ENCODE measurements at places on chromosomes 16 and 17.

DNA sequence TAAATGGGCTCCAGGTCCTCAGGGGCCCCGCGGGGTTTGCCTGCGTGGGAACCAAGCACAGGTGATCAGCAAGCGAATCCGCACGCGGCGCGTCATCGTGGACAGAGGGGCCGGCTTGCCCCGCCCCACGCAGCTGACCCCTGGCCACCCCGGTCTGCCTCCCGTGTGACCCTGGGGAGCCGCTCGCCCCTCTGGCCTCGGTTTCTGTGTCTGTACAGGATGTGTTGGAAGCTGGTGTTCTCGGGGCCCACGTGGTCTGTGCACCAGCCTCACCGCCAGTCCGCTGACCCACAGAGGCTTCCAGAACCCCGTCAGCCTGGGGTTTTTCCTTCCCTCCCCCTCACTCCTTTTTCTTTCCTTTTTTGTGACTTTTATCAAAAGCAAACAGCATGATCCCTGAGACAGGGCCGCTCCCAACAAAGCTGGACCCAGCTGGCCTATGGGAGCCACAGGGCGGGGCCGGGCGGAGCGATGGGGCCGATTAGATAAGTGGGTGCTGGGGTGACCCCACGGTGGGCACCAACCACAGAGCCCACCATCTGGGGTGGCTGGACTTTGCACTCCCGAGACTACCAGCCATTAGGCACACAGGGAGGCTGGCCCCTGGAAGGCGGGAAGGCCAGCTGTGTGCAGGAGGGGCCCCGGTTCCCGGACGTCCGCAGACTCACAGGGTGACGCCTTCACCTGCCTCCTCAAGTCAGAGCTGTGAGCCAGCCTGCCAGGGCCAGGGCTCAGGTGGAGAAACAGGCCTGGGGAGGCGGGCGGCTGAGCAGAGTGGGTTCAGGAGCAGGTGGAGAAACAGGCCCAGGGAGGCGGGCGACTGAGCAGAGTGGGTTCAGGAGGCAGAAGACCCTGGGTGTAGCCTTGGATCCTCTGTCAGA lies 56.0 kb downstream of the ZFPM1 start:
- no peak for DNase-seq

DNA sequence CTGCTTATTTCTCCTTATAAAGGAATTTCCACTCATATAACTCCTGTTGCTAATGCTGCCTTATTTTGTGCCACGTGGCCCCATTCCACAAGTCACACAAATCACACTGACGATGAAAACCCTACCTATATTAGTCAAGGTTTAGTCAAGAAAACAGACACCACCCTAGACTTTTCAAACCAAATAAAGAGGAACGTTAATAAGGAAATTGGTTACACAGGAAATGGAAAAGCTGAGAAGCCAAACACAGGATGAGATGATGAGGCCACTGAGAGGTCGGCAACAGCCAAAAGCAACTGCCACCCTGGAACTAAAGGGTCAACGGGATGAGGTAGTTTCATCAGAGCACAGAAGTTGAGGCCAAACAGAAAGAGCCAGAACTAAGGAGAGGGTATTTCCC lies 47.3 kb upstream of the ALOX12 start:
- DNase-seq: no peak

GRCh38 chr17:55448681-55449080 lies 27.0 kb upstream of the MMD start:
- no peak for DNase-seq

GRCh38 chr16:30041841-30042240 lies 10.8 kb upstream of the TLCD3B start:
- DNase-seq: no peak

DNA sequence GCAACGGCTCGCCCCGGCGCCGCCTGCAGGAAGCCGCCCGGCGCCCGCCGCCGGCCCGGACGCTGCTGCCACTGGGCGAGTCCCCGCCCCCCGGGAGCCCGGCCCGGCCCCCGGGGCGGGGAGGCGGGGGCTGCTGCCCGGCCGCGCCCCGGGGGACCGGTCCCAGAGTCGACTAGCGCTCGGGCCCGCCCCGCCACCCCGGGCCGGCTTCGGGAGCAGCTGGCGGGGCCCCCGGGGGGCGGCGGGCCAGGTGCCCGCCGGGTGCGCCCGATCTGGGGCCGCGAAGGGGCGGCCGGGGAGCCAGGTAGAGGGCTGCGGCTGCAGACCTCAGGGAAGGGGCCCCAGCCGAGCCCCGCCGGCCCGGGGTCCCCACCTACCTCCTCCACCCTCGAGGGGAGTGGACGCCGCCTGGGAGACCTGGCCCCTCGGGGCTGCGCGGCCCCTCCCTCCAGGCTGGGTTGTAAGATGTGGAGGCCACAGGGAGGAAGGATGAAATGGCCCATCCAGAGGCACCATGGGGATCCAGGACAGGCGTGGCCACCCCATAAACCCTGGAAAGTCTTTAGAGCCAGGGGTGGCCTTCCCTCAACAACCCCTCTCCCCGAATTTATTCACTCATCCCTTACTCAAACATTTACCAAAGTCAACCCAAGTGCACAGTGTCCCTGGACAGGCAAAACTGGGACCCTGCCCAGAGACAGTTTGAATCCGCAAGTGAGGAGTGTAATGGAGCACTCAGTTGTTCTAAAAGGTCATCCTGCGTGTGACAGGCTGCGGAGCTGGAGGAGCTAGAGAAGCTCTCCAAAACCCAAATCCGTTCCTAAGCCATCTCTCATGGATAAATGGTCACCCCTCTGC lies at the start of gene CDYL2:
Gene CDYL2, minus strand, starts transcription at position 73 of the 858 bp plus-strand sequence. CDS start 425 bp downstream, outside the sequence.
- DNase-seq: no peak

- DNase-seq: peak; percentile 48
Observed at GRCh38 chr16:30997725-30998711, 12.4 kb downstream of the STX1B start.

DNA sequence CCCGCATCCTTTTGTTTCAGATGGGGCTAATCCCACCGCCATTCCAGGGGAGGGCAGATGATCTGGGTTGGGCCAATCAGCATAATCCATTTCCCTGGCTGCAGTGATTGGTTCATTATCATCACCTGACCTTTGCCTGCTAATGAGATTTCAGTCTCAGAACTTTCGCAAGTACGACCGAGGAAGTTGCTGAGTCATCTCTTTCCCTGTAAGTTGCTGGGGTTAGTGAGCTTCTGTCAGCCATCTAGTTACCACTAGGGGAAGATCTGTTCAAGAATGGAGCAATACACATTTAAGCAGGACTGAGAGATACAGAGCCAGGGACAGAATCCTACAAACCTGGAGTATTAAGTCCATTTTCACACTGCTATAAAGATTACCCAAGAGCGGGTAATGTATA lies 65.3 kb upstream of the NUDT7 start:
- DNase-seq: no peak

GRCh38 chr16:89867918-89868317 lies 5.5 kb upstream of the TCF25 start:
- no peak for DNase-seq

DNA sequence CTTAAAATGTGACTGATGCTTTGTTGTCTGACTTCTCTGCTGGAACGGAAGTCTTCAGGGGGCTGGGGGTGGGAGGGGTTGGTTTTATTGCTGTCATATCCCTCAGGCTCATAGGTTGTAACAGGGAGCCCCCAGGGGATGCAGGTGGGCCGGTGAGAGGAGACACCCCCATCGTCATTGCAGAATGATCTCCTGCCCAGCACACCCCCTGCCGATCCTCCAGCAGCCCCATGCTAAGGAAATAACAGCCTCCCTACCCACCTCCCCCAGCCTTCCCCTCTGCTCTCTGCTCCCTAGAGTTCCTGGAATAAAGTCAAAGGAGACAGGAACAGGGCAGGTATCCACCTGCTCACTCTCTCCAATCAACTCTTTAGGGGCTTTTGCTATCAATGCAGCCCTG lies 270.1 kb upstream of the TNRC6C start:
- no peak for DNase-seq

GRCh38 chr16:24045641-24046040 lies 209.9 kb downstream of the PRKCB start:
- no peak for DNase-seq

GRCh38 chr16:25895380-25895779 lies 203.6 kb downstream of the HS3ST4 start:
- DNase-seq: no peak

DNA sequence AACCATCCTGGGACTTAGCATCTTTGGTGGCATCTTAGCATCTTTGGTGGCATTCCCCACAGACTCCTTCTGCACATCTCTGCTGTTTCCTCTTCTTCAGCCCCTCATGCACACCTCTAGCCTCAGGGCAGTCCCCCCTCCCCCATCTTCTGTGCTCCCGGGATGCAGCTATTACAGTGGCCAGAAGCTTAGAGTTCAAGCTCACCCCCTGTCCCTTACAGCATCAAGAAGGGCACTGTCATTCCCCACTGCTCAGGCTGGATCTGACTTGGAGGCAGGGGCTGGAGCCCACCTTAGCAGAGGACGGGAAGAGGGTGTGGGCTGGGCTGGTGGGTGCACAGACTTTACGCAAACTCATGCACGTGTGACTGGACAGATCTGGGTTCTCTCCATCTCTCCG lies 650 bp downstream of the EPN3 start:
- no peak for DNase-seq

DNA sequence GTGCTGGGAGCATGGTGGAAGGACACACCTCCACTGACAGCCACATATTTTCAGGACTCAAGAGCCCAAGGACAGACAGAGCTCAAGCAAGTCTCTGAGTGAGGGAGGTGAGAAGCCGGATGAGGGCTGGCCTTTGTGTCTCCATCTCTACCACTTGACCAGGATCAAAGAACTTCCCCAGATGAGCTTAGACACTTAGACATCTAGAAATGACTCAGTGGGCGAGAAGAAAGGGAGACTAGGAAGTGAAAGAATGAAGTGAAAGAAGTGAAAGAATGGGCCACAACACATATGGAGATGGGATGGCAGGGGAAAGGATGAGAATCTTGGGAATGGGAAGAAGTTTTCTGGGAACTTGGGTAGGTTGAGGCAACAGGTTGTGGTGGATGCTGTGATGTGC lies 274.9 kb upstream of the CCL2 start:
- no peak for DNase-seq

GRCh38 chr16:6611535-6611934 lies 721.1 kb upstream of the RBFOX1 start:
- DNase-seq: no peak

DNA sequence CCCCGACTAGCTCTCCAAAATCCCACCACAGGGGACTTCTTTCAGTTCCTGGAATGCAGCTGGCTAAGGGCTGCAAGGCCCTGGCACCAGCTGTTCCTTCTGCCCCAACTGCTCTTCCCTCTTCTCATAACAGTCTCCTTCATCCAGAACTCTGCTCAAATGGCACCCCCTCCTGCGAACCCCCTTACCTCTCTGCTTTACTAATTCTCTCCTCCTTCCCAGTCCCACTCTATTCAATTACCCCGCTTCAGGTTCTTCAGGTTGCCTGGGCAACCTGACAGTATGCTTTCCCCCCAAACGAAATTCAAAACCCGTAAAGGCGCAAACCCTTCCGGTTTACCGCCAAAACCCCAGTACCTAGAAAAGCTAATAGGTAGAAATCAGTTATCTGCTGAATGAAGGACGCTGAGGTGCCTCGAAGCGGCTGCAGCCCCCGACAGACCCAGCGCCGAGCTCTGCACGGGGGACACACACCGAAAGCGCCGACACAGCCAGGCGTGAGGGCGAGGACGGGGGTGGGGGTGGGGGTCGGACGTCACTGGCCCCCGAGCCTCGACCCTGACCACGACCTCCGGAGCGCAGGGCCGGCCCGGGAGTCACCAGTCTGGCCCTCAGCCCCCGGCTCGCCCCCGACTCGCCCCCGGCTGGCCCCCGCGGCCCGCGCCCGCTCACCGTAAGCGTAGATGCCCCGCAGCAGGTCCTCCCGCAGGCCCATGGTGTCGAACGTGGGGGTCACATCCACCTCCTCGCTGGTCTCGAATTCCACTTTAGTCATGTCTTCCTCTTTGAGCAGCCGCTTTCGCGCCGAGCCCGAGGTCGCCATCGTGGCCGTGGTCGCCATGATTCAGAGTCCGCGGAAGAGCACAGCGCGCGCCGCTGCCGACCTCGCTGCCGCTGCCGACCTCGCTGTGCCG lies 550 bp downstream of the EIF4A3 start:
- DNase-seq: no peak

GRCh38 chr16:67719778-67720144 lies 645 bp upstream of the GFOD2 start:
- peak; percentile 12 for DNase-seq

DNA sequence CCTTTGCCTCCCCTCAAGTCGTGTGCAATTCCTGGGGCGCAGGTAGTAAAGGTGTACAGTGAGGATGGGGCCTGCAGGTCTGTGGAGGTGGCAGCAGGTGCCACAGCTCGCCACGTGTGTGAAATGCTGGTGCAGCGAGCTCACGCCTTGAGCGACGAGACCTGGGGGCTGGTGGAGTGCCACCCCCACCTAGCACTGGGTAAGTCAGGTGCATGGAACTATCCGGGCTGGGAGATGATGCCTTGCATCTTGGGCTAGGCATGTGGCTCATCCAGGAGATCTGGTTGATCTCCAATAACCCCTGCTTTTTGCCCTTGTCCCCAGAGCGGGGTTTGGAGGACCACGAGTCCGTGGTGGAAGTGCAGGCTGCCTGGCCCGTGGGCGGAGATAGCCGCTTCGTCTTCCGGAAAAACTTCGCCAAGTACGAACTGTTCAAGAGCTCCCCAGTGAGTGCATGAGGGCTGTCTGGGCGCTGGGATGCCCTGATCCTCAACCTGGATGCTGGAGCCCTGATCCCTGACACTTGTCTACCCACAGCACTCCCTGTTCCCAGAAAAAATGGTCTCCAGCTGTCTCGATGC lies 5.2 kb downstream of the GRB7 start:
- DNase-seq: no peak

GRCh38 chr16:4800290-4801041 lies 2.0 kb downstream of the ROGDI start:
- no peak for DNase-seq

GRCh38 chr17:45229681-45230409 lies 8.2 kb downstream of the FMNL1 start:
- DNase-seq: no peak
